ENCODE measurements at places on chromosomes 5 and 9.

DNA sequence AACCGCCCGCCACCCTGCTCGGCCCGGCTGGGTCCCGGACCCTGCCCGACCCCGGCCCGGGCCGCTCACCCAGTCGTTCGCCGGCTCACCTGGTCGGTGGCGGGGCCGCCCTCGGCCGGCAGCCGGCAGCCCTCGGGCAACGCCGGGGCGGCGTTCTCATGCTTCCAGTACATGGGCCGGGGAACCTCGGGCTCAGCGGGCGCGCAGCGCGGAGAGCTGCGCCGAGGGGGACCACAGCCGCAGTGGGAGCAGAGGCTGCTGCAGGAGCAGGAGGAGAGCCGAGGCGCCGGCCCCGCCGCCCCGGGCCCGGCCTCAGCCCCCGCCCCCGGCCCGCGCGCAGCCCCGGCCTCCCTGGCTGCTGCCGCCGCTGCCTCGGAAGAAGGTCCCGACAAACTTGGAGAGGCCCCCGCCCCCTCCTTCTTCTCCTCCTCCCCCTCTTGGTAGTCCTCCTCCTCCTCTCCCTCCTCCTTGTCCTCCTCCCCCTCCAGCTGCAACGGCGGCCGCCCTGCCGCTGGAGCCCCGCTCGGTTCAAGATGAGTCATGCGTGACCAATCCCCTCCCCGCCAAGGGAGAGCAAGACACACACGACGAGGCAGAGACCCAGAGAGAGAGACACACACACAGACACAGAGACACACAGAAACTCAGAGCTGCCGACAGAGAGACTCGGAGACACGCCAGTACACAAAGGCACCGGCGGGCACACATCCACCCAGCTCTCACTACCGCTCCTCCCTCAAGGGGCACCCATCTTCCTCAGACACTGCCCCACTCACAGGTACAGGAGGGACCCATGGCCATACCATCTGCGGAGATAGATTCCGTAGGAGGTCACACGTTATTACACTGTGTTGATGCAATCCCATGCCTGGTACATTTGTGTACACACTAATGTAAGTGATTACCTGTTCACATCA, at the start of gene LHX6:
LHX6 (minus strand) TSS at position 390 of the 917 bp plus-strand sequence; CDS start at position 173, 217 bp downstream.
- no peaks in the 10 kb centered on the region for H3K36me3 ChIP-seq
- peak; percentile 38 for DNase-seq
- H3K27me3 ChIP-seq = no peaks in the 10 kb centered on the region
- H3K27ac ChIP-seq = no peak within 1 kb of the TSS

DNA sequence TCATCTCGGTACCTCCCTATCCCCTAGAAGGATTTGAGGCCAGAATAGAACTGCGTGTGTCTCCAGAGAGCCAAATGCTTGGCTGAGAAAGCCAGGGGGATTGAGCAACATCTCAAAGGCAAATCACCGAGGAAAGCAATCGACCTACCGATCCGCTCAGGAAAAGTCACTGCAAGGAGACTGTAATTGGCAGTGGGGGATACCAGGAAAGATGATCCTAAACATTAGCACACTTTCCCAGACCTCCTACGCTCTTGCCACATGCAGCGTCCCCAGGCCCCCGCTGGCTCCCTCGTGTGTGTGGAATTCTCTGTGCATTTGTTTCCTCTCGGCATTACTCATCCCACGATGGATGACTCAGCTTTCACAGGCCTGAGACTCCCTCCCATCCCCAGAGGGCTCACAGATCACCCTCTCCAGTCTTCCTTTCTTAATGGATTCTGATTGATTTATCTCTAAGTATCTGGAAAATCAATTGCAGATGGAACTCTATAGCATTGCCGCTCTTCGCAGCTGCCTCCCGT, 82.2 kb upstream of the ICE1 start:
- H3K27ac ChIP-seq = no peak overlapping the region
- H3K4me1 ChIP-seq = no peaks in the 10 kb centered on the region
- no peak overlapping the region for H3K4me3 ChIP-seq
- no peaks in the 10 kb centered on the region for H3K36me3 ChIP-seq
- H3K27me3 ChIP-seq = no peaks in the 10 kb centered on the region
- DNase-seq = no peak

- no peaks in the 10 kb centered on the region for H3K4me1 ChIP-seq
- peaks cover 72% of the 10 kb centered on the region for H3K36me3 ChIP-seq
- H3K27me3 ChIP-seq = no peaks in the 10 kb centered on the region
- H3K27ac ChIP-seq = no peak overlapping the region
These were observed 35.0 kb downstream of the CNOT8 start for GRCh38 chr5:154893381-154893780.

- DNase-seq = no peak
- no peaks in the 10 kb centered on the region for H3K36me3 ChIP-seq
- H3K4me1 ChIP-seq = no peaks in the 10 kb centered on the region
- no peak overlapping the region for H3K4me3 ChIP-seq
- no peak overlapping the region for H3K27ac ChIP-seq
These were observed 20.5 kb upstream of the SHB start for GRCh38 chr9:38089387-38090165.

GRCh38 chr9:134852906-134853654, 27.5 kb upstream of the FCN2 start:
- H3K4me1 ChIP-seq = no peaks in the 10 kb centered on the region
- no peaks in the 10 kb centered on the region for H3K36me3 ChIP-seq
- H3K27ac ChIP-seq = no peak overlapping the region
- no peak for DNase-seq
- H3K4me3 ChIP-seq = no peak overlapping the region

- H3K4me1 ChIP-seq = no peaks in the 10 kb centered on the region
- H3K4me3 ChIP-seq = no peak overlapping the region
- H3K36me3 ChIP-seq = no peaks in the 10 kb centered on the region
- no peak for DNase-seq
- no peak overlapping the region for H3K27ac ChIP-seq
These were observed 151.8 kb upstream of the GPR151 start for GRCh38 chr5:146667633-146668272.

DNA sequence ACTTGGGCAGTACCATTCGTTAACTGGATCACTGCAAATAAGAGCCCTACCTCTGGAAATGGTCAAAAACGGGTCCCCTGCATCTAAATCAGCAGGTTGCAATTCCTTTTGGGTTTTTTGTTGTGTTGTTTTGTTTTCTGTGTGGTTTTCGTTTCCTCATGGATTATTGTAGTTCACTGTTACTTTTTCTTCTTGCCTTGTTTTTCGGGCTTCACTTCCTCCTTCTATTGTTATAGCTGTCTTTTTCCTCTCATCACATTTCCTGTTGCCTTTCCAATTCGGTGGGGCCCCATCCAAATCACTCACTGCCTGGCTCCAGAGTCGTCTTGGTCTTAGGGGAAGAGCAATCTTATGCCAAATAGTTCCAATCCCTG, 8.7 kb upstream of the SSBP2 start:
- H3K4me3 ChIP-seq = no peak overlapping the region
- H3K4me1 ChIP-seq = peaks cover 6% of the 10 kb centered on the region
- no peaks in the 10 kb centered on the region for H3K36me3 ChIP-seq
- H3K27ac ChIP-seq = no peak overlapping the region
- no peak for DNase-seq
- no peaks in the 10 kb centered on the region for H3K27me3 ChIP-seq

DNA sequence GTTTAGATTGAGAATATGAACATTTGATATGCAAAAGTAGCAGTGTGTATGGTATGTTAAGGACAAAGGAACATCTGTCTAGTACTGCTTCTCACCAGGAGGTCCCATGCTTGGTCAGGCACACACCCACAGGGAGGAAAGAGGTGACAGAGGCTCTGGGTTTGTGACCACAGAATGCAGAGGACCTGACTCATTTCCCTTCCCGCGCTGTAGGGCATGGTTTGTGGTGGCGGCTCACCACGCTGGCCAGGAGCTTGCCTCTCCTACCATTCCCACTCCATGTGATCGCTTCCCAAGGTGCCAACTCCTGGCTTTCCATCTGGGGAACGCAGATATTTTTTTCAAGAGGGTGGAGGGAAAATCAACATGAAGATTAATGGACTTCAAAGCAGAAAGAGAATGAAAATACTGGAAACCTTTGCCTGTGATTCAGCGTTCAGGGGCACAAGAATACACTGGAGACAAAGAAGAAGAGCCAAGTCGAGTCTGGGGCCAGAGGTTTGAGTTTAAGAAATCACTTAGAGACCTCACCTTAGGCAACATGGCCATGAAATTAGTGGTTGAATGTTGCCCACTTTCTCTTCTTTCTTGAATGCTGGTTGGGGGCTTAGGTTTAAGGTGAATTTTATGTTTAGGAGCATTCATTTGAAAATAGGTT, 477.8 kb downstream of the CCDC171 start:
- no peaks in the 10 kb centered on the region for H3K27me3 ChIP-seq
- no peak for DNase-seq
- no peaks in the 10 kb centered on the region for H3K4me1 ChIP-seq
- H3K4me3 ChIP-seq = no peak overlapping the region
- H3K36me3 ChIP-seq = no peaks in the 10 kb centered on the region

- H3K4me3 ChIP-seq = no peak overlapping the region
- H3K4me1 ChIP-seq = no peaks in the 10 kb centered on the region
- no peaks in the 10 kb centered on the region for H3K27me3 ChIP-seq
- H3K27ac ChIP-seq = no peak overlapping the region
These were observed 105.3 kb downstream of the SLIT3 start for GRCh38 chr5:169195601-169196000.

- peaks cover 39% of the 10 kb centered on the region for H3K4me1 ChIP-seq
- no peak overlapping the region for H3K4me3 ChIP-seq
- no peak for DNase-seq
- peaks cover 8% of the 10 kb centered on the region for H3K36me3 ChIP-seq
- no peaks in the 10 kb centered on the region for H3K27me3 ChIP-seq
- H3K27ac ChIP-seq = peak overlapping the region; percentile 78
These were observed 45.8 kb downstream of the MEF2C start for GRCh38 chr5:88837222-88837621.

DNA sequence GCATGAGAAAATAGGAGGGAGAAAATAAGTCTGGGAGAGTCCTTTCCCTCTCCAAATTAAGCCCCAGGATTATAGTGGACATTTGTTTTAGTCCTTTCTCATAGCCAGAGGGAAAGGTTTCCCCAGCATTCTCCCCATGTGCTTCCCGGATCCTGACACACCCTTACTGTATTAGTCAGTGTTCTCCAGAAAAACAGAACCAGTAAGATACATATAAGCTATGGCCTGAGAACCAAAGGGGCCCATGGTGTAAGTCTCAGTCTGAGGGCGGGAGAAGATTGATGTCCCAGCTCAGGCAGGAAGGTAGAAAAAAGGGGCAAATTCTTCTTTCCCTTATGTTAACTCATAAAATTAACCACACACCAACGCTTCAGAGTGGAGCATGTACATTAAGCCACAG, 25.6 kb upstream of the SPATA31D4 start:
- no peaks in the 10 kb centered on the region for H3K36me3 ChIP-seq
- no peaks in the 10 kb centered on the region for H3K4me1 ChIP-seq
- no peak overlapping the region for H3K27ac ChIP-seq
- no peaks in the 10 kb centered on the region for H3K27me3 ChIP-seq
- H3K4me3 ChIP-seq = no peak overlapping the region

DNA sequence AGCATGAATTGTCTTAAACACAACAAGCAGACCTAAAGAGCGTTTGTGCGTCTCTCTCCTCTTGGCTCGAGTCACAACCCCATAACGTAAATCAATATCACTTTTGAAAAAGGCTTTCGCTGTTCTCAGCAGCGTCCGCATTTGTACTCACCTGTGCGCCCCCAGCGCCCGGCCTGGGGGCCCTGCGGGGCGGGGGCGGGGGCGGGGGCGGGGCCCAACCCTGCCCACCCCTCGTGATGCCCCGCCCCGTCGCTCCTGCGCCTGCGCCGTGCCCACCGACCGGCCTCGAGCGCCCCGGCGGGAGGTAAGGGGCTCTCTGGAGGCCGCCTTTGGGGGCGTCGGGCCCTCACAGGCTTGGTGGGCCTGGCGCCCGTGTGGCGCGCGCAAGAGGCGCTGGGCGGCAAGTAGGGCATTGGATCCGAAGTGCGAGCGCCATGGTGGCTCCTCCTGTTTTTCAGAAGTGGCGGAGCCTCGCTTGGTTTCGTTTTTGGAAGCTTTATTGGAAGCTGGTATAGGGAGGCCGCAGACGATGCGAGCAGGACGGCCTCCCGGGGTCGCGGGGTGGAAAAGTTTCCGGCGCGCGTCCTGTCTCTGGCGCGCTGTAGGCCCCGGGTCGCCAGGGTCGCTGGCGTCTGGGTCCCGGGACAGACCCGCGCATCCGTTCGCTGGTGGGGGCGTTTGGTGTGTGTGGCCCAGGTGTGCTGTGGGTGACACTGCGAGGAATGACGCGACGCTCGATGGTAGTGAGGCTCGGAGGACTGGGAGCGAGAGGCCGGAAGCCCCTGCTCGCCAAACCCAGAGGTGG, at the start of gene STX17:
STX17 (plus strand) TSS at position 252 of the 805 bp plus-strand sequence. CDS start 8,586 bp downstream, outside the sequence.
- peak within 1 kb of the TSS; percentile 91 for H3K27ac ChIP-seq
- H3K27me3 ChIP-seq = no peaks in the 10 kb centered on the region
- DNase-seq = peak; percentile 93
- no peaks in the 10 kb centered on the region for H3K36me3 ChIP-seq
- H3K4me1 ChIP-seq = peaks cover 4% of the 10 kb centered on the region

DNA sequence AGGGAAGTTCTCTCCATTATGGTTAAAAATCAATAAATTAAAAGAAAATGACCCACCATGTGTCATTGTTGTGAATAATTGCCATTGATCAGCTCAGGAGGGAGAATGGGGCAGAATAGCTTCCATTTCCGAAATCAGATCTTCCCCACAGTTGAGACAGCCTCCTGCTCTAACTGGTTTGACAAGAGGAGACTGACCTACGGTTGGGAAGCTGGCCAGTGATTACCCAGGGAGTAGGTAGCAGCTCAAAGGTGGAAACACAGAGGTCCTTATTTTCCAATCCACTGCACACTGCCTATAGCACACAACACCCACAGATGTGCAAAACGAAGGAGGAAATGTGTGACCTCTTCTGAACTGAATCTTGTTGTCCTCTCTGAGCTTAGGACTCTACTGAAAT, 69.0 kb upstream of the DAPK1 start:
- no peak overlapping the region for H3K27ac ChIP-seq
- no peaks in the 10 kb centered on the region for H3K27me3 ChIP-seq
- no peaks in the 10 kb centered on the region for H3K36me3 ChIP-seq

DNA sequence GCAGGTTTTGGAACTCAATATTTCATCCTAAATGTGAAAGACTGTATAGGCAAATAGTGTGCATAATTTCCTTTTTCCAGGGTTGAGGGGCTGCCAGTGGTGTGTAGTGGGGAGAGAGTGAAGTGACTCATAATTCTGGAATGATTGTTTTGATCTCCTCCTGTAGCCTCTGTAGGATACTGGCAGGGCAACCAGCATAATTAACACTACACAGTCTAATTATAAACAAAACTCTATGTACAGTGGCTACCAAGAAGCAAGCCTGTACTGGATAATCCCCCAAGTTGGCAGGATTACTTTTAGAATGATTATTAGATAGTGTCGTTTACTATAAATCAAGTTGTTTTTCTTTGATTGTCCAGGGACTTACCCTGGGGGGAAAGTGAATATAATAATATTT, 32.2 kb downstream of the LNPEP start:
- peaks cover 28% of the 10 kb centered on the region for H3K4me1 ChIP-seq
- DNase-seq = no peak
- H3K4me3 ChIP-seq = no peak overlapping the region
- no peaks in the 10 kb centered on the region for H3K36me3 ChIP-seq

DNA sequence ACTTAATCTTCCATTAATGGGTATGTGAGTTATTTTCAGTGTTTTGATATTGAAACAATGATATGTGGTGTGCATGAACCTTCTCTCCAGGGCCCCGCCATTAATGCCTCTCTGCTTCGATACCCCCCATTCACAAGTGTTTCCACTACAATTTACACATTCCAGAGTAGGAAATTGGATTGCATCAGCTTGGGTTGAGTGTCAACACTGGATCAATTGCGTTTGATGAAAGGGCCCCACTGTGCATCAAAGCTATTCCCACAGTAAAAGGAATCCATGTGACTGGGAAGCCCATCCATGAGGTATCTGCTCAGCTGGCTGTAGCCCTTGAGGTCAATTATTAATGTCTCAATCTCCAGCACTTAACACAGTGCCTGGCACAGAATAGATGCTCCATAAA, 17.8 kb upstream of the LVRN start:
- H3K4me1 ChIP-seq = no peaks in the 10 kb centered on the region
- DNase-seq = no peak
- no peak overlapping the region for H3K4me3 ChIP-seq
- no peaks in the 10 kb centered on the region for H3K27me3 ChIP-seq
